ENCODE measurements at places on chromosomes 5 and 9.

GRCh38 chr5:82924226-82925060, 152.8 kb downstream of the TMEM167A start:
- no peak for DNase-seq

DNA sequence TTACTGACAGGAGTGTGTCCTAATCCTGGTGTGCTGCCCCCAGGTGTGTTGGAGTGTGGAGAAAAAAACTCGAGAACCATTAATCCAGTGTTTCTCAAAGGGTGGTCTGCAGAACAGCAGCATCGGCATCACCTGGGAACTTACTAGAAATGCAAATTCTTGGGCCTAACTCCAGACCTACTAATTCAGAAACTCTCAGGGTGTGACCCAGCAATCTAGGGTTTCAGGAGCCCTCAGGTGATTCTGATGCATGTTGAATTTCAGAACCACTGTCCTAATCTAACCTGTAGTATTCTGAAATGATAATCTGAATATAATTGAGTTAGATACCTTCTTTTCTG, 30.0 kb upstream of the IL6ST start:
- no peak for DNase-seq

GRCh38 chr5:134370311-134370870, 978 bp upstream of the UBE2B start:
- peak; percentile 14 for DNase-seq

- DNase-seq = no peak
Observed at GRCh38 chr9:137319739-137320551, 17.9 kb upstream of the NRARP start.

GRCh38 chr9:104589626-104590025, 9.6 kb downstream of the OR13C5 start:
- DNase-seq = no peak

- no peak for DNase-seq
Observed at GRCh38 chr5:159890141-159890540, 26.1 kb upstream of the ADRA1B start.

- no peak for DNase-seq
Observed at GRCh38 chr9:115614326-115614999, 496.5 kb upstream of the TNC start.

- DNase-seq = peak; percentile 60
Observed at GRCh38 chr9:128034821-128035652, 32.1 kb downstream of the NAIF1 start.

- DNase-seq = no peak
Observed at GRCh38 chr9:19498015-19498414, 89.2 kb downstream of the ACER2 start.

Data from activated naive CD4-positive, alpha-beta T cell treated with anti-CD3 and anti-CD28 coated beads, Interleukin-2, amount 50 U/mL, for 16 hours (primary cell).